ENCODE measurements at places on chromosomes 3 and 15.

GRCh38 chr15:65533057-65533756 lies 2.9 kb downstream of the HACD3 start:
- no peak for DNase-seq

DNA sequence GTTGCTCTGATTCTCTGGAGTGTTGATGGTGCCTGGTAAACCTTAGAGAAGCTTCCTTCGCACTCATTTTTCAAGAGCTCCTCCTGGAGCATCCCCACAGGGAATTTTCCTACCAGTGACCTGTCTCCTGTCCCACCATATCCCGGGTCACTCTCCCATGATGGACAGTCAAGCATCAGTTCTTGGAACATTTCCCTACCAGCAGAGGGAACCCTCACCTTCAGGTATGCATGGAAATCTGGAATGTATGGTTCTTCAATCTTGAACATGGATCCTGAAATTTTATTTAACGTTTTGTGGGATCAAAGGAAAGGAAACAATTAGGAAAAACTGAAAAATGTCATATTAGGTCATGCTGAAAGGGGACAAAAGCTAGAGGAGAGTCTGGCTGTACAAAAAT lies 153.8 kb downstream of the SPATA16 start:
- no peak for DNase-seq

DNA sequence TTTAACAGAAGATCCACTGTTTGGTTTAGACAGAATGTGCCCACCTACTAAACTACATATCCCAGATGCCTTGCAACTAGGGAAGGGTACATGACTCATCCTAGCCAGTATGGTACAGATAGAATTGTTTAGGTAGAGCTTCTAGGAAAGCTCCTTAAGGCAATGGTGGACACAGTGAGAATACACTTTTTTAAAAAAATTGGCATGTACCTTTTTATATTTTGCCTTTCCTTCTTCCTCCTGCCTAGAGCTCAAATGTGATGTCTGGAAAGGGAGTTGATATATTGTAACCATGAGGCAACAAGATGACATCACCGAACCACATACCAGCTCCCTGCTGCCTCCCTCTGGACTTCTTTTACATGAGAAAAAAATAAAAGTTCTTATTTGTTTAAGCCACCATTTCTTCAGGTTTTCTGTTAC lies 14.4 kb upstream of the C3orf80 start:
- DNase-seq = no peak

GRCh38 chr3:54988838-54989630 lies 61.2 kb upstream of the LRTM1 start:
- DNase-seq = no peak

GRCh38 chr15:88912500-88912921 lies 668 bp downstream of the MFGE8 start:
- DNase-seq = no peak
